ENCODE measurements at places on chromosomes 7 and 10. TPM values are rescaled to one million over a fixed set of nuclear protein-coding genes. Genes with fewer than 3 reads are reported as not detected.

Gene PODXL
- total RNA-seq: 32.3 TPM

Gene CUZD1
- total RNA-seq: 2.9 TPM

DNA sequence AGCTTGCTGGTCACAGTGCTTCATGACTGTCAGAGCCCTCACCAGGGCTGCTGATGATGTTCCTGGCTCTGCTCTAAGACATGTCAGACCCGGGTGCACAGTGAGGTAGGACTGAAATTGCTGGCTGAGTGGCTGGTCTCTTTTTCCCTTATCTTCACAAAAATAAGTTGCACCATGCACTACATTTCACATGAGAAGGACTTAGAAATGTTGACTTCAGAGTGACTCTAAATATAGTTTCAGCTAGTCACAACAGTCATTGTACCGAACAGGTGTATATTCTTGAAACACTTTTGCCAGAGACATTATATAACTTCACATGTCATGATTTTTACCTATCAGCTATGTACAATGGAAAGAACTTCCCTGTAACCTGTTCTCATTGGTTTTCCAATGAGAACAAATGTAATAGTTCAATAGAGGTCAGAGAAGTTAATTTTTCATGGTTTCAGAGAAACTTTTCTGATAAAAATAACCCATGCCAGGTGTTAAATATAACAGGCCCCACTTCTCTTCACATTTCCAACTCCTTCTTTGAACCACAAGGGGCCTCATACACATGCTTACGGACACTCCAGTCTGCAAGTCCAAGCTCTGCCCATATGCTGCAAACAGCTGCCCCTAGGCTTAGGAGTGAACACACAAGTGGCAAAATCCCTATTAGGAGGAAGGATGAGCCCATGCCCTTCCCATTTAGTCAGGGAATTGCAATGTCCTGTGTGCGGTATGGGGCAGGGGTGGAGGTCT lies 115.6 kb downstream of the CDK6 start:
- DNase-seq: no peak
- 0 out of 2 replicates have a peak, but pooled peaks cover 4% of the 10 kb centered on the region for H3K36me3 ChIP-seq
- H3K4me3 ChIP-seq: no peak overlapping the region
- no peaks in the 10 kb centered on the region for H3K27me3 ChIP-seq

GRCh38 chr7:27367179-27367932 lies 124.8 kb downstream of the EVX1 start:
- no peak overlapping the region for H3K27ac ChIP-seq
- no peaks in the 10 kb centered on the region for H3K36me3 ChIP-seq
- no peaks in the 10 kb centered on the region for H3K4me1 ChIP-seq
- DNase-seq: no peak
- H3K27me3 ChIP-seq: no peaks in the 10 kb centered on the region
